ENCODE measurements at places on chromosomes 13 and 19. TPM values are rescaled to one million over a fixed set of nuclear protein-coding genes. Genes with fewer than 3 reads are reported as not detected.

PROZ gene
- not detected for total RNA-seq

DIRAS1 gene
- total RNA-seq = 20.2 TPM

WASF3 gene
- 18.5 TPM for total RNA-seq

PRR22 gene
- total RNA-seq = 1.3 TPM

CLPTM1 gene
- 96.3 TPM for total RNA-seq

CGB2 gene
- not detected for total RNA-seq

IGFL2 gene
- 0.55 TPM for total RNA-seq

ZNF729 gene
- not detected for total RNA-seq

C2CD4C gene
- 1.4 TPM for total RNA-seq

OR7D2 gene
- 0.33 TPM for total RNA-seq

OR4F17 gene
- total RNA-seq = not detected

DNA sequence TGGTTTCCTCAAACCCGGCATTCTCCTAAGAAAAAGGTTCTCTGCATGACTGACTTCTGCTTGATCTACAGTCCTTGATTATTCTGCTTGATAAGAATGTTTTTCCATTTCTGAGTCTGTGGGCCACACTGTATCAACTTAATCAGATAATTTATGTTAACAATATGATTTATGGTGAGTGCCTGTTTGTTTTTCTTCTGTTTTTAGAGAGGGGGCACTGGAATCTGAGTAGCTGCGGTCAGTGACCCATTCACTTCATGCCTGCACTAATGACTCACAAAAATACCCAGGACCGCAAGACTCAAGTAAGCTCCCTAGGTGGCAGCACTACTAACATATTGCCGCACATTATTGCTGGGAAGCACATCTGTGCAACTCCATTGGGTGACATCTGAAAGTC, 542.3 kb upstream of the ATXN8OS start:
- H3K4me1 ChIP-seq = no peaks in the 10 kb centered on the region
- no peak overlapping the region for H3K4me3 ChIP-seq
- H3K27me3 ChIP-seq = no peaks in the 10 kb centered on the region
- no peak for DNase-seq
- peaks cover 2% of the 10 kb centered on the region for H3K36me3 ChIP-seq
- H3K27ac ChIP-seq = no peak overlapping the region

DNA sequence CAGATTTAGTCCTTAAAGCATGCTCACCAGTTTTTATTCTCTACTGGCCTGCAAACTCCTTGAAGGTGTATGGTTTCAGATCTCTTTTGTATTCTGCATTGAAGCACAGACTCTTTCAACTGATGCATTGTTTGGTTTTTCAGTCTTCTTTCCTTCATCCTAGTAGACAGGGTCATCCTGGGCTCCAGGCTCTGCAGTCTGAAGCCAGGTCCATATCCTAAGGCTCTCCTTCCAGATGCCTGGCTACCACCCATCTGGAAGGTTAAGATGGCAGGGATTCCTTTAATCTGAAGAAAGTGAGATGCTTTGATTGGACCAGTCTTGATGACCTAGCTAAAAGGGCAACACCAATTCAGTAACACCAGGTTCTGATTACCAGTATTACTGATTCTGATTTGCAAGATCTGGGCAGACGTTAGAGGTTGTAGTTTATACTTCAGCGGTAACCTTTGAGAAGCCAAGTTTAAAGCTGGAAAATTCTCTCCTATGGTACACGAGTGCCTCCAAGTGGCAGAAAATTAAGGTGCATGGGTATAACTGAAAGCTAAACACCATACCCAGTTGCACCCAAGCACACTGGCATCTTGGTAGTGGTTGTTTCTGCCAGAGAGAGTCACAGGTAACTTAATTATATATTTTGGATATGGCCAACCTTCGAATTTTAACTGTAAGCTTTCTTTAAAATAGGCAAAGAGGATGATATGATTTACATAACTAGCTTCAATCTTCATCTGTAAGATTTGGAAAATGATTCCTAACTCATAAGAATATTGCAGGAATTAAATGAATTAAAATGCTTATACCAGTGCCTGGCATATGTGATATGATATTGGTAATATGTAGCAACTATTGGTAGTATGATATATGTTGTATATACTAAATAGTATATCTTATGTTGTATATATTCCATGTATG, 1651.9 kb upstream of the MIR17HG start:
- no peak for DNase-seq
- no peaks in the 10 kb centered on the region for H3K36me3 ChIP-seq
- H3K4me3 ChIP-seq = no peak overlapping the region

- H3K36me3 ChIP-seq = no peaks in the 10 kb centered on the region
- no peak for DNase-seq
- H3K27ac ChIP-seq = no peak overlapping the region
- H3K4me3 ChIP-seq = no peak overlapping the region
Observed at GRCh38 chr19:18489627-18490184, 32.2 kb downstream of the ELL start.

DNA sequence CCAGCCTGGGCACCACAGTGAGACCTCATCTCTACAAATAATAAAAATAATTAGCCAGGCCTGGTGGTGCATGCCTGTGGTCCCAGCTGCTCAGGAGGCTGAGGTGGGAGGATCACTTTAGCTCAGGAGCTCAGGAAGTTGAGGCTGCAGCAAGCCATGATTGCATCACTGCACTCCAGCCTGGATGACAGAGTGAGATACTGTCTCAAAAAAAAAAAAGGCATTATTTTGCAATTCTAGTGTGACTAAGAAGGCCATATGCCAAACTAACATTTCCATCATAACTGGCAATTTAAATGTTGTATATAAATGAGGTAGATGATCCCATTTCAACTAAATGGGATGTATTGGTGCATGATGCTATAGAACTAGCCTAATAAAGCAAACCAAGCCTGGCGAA, 632.8 kb upstream of the KLF12 start:
- H3K27me3 ChIP-seq = no peaks in the 10 kb centered on the region
- no peak overlapping the region for H3K4me3 ChIP-seq
- no peak for DNase-seq
- H3K4me1 ChIP-seq = peaks cover 24% of the 10 kb centered on the region
- H3K27ac ChIP-seq = no peak overlapping the region

- peak overlapping the region; percentile 74 for H3K27ac ChIP-seq
- no peak for DNase-seq
- peaks cover 11% of the 10 kb centered on the region for H3K4me1 ChIP-seq
- no peaks in the 10 kb centered on the region for H3K36me3 ChIP-seq
- H3K27me3 ChIP-seq = no peaks in the 10 kb centered on the region
Observed at GRCh38 chr19:13181747-13182388, 31.7 kb downstream of the IER2 start.

GRCh38 chr19:57830071-57830602, at the start of gene ZNF587B:
Gene ZNF587B (plus strand): TSS chr19:57830299. CDS start chr19:57830529, 230 bp downstream.
- H3K36me3 ChIP-seq = peaks cover 6% of the 10 kb centered on the region
- no peak for DNase-seq
- peak within 1 kb of the TSS; percentile 71 for H3K4me3 ChIP-seq

DNA sequence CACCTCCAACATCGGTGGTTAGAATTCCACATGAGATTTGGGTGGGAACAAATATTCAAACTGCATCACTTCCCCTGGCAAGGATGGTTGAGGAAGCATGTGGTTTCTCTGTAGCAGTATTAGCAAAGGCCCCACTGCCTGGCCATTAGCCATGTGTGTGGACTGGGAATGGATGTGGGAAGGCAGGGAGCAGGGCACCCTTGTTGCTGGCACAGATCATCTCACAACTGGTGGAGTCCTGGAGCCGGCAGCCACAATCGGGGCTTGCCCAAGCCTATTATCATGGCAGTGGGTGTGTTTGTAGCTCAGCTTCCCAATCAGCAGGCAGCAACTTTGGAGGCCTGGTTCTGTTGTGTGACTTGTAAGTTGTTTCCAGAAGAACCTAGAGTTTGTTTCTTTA, 391.9 kb downstream of the DLEU7 start:
- peaks cover 15% of the 10 kb centered on the region for H3K4me1 ChIP-seq
- no peak overlapping the region for H3K4me3 ChIP-seq
- no peak overlapping the region for H3K27ac ChIP-seq

GRCh38 chr19:13163609-13164342, 13.6 kb downstream of the IER2 start:
- no peaks in the 10 kb centered on the region for H3K36me3 ChIP-seq
- peaks cover 59% of the 10 kb centered on the region for H3K4me1 ChIP-seq
- H3K4me3 ChIP-seq = peak overlapping the region; percentile 55
- DNase-seq = no peak
- H3K27me3 ChIP-seq = no peaks in the 10 kb centered on the region
- H3K27ac ChIP-seq = peak overlapping the region; percentile 98

- no peak overlapping the region for H3K4me3 ChIP-seq
- H3K36me3 ChIP-seq = no peaks in the 10 kb centered on the region
- H3K27me3 ChIP-seq = peaks cover 9% of the 10 kb centered on the region
- no peak overlapping the region for H3K27ac ChIP-seq
- DNase-seq = no peak
- peaks cover 3% of the 10 kb centered on the region for H3K4me1 ChIP-seq
Observed at GRCh38 chr13:75931116-75931515, 295.0 kb downstream of the LMO7 start.

- H3K4me1 ChIP-seq = peaks cover 20% of the 10 kb centered on the region
- H3K27me3 ChIP-seq = no peaks in the 10 kb centered on the region
- H3K36me3 ChIP-seq = no peaks in the 10 kb centered on the region
- no peak overlapping the region for H3K4me3 ChIP-seq
- peak overlapping the region; percentile 65 for H3K27ac ChIP-seq
Observed at GRCh38 chr13:39875111-39875987, 219.9 kb downstream of the COG6 start.

- DNase-seq = no peak
- H3K4me1 ChIP-seq = no peaks in the 10 kb centered on the region
- no peak overlapping the region for H3K27ac ChIP-seq
- no peaks in the 10 kb centered on the region for H3K27me3 ChIP-seq
Observed at GRCh38 chr13:90979059-90979458, 368.4 kb upstream of the MIR17HG start.

DNA sequence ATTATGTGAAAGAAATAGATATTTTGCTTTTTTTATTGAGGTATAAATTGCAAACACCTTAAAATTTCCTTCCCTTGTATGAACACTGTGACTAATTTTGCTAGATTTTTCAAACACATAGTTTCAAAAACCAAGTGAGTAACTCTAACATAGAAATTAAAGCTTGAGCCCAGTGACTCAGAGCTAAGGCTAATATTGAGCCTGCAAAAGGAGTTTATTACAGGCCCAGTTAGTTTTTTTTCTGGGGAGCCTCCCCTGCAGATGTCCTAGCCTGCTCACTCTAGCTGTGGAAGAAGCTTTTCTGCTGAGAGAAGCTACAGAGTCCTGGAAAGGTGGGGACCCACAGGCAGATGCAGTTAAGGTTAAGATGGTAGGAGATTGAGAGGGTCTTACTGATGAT, 3.4 kb downstream of the ZNF430 start:
- peaks cover 24% of the 10 kb centered on the region for H3K36me3 ChIP-seq
- H3K27me3 ChIP-seq = no peaks in the 10 kb centered on the region
- peaks cover 54% of the 10 kb centered on the region for H3K4me1 ChIP-seq
- no peak overlapping the region for H3K4me3 ChIP-seq
- DNase-seq = no peak

DNA sequence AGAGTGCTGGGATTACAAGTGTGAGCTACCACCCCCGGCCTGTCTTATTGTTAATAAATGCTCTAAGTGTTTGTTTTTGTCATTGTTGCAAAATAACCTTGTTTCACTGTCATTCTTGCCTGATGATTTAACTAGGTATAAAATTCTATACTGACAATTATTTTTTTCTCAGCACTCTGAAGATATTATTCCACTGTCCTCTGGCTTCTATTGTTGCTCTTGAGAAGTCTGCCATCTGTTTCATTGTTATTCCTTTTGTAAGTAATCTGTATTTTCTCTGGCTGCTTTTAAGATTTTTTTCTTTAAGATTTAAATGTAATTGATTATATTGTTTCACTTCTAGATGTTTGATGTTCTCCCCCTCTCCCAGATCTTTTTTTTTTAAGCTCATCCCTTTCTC, 17.6 kb downstream of the ZNF420 start:
- H3K4me1 ChIP-seq = no peaks in the 10 kb centered on the region
- H3K27ac ChIP-seq = no peak overlapping the region
- no peak overlapping the region for H3K4me3 ChIP-seq

- H3K27ac ChIP-seq = no peak overlapping the region
- no peak for DNase-seq
- H3K4me1 ChIP-seq = peaks cover 33% of the 10 kb centered on the region
- H3K36me3 ChIP-seq = peaks cover 20% of the 10 kb centered on the region
- H3K4me3 ChIP-seq = no peak overlapping the region
Observed at GRCh38 chr19:40629346-40629745, 28.2 kb downstream of the LTBP4 start.

DNA sequence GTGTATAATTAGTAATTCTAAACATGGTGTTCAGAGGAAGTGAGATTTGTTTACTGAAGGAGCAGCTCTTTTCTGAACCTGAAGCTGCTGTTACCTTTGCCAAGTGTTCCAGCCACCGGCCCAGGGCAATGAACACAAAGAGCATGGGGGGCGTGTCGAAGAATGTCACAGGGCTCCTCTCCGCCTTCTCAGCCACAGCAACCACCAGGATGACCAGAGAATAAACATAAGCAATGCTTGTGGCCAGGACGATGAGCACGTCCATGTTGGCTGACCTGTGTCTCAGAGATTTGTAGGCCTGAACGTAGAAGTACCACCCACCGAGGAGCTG, 53.1 kb downstream of the ATP7B start:
- no peaks in the 10 kb centered on the region for H3K27me3 ChIP-seq
- DNase-seq = no peak
- H3K4me3 ChIP-seq = no peak overlapping the region
- peaks cover 16% of the 10 kb centered on the region for H3K4me1 ChIP-seq
- peaks cover 8% of the 10 kb centered on the region for H3K36me3 ChIP-seq
- H3K27ac ChIP-seq = no peak overlapping the region

DNA sequence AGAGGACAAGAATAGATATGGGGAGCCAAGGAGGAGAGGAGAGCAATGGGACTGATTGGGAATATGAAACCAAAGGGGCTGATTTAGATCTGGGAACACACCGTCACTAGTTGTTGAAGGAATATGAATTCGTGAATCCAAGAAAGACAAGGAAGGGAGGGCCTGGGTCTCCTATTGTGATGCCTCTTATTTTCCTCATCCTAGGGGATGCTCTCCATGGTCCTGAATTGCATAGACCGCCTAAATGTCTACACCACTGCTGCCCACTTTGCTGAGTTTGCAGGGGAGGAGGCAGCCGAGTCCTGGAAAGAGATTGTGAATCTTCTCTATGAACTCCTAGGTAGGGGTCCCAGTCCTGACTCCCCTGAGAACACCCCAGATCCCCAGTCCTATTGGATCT, 21.5 kb downstream of the RYR1 start:
- H3K4me3 ChIP-seq = no peak overlapping the region
- DNase-seq = no peak
- H3K4me1 ChIP-seq = no peaks in the 10 kb centered on the region
- peaks cover 1% of the 10 kb centered on the region for H3K36me3 ChIP-seq
- no peak overlapping the region for H3K27ac ChIP-seq
